ENCODE measurements at places on chromosomes 7 and 10. TPM values are rescaled to one million over a fixed set of nuclear protein-coding genes. Genes with fewer than 3 reads are reported as not detected.
A peak's percentile ranks its signal among the peaks of the same experiment; 100 is the strongest.

The PSMA2 gene
- 102 TPM for total RNA-seq

The SLC18A2 gene
- total RNA-seq = 0.20 TPM

The GIGYF1 gene
- total RNA-seq = 95.1 TPM

The CAMK2B gene
- total RNA-seq = 9.3 TPM

GRCh38 chr7:33485747-33486493 is 356.6 kb downstream of the BBS9 start:
- H3K27me3 ChIP-seq = no peaks in the 10 kb centered on the region
- DNase-seq = no peak
- no peak overlapping the region for H3K4me3 ChIP-seq
- H3K4me1 ChIP-seq = peaks cover 4% of the 10 kb centered on the region

- H3K27me3 ChIP-seq = peaks cover 2% of the 10 kb centered on the region
- no peak overlapping the region for H3K27ac ChIP-seq
- H3K4me1 ChIP-seq = no peaks in the 10 kb centered on the region
- no peaks in the 10 kb centered on the region for H3K36me3 ChIP-seq
- no peak for DNase-seq
- H3K4me3 ChIP-seq = no peak overlapping the region
Measured at GRCh38 chr7:91233212-91233611, 31.0 kb upstream of the FZD1 start.

DNA sequence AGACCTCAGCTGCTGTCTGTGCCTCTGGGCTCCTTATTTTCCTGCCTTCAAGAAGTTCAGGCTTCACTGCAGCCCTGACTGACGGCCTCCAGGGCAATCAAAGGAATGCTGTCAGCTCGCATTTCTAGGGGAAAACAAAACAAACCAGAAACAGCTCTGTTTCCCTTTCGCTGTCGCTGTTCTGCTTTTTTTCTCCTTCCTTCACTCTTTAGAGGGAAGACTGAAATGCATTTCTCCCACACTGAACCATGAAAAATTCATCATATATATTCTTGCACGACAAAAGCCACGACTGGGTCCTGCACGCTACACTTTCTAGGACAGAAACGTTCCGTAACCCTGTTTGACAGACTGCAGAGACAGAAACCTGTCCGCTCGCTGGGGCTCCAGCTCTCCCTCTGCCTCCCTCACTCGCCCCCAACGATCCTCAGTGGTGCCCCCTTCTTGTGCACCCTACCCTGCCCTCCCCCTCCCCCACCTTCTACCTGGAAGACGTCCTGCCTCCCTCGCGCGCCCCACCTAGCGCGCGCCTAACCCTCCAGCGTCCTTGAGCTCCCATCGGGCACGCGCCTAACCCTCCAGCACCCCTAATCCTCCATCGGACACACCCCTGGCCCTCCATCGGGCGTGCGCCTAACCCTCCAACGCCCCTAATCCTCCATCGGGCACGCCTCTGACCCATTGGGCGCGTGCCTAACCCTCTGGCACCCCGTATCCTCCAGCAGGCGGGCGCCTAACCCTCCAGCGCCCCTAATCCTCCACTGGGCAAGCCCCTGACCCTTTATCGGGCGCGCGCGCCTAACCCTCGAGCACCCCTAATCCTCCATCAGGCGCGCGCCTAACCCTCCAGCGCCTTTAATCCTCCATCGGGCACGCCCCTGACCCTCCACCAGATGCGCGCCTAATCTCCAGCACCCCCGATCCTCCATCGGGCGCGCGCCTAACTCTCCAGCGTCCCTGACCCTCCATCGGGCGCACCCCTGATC is 37.1 kb downstream of the SVOPL start:
- H3K4me1 ChIP-seq = peaks cover 58% of the 10 kb centered on the region
- H3K4me3 ChIP-seq = peak overlapping the region; percentile 79
- peaks cover 1% of the 10 kb centered on the region for H3K36me3 ChIP-seq

DNA sequence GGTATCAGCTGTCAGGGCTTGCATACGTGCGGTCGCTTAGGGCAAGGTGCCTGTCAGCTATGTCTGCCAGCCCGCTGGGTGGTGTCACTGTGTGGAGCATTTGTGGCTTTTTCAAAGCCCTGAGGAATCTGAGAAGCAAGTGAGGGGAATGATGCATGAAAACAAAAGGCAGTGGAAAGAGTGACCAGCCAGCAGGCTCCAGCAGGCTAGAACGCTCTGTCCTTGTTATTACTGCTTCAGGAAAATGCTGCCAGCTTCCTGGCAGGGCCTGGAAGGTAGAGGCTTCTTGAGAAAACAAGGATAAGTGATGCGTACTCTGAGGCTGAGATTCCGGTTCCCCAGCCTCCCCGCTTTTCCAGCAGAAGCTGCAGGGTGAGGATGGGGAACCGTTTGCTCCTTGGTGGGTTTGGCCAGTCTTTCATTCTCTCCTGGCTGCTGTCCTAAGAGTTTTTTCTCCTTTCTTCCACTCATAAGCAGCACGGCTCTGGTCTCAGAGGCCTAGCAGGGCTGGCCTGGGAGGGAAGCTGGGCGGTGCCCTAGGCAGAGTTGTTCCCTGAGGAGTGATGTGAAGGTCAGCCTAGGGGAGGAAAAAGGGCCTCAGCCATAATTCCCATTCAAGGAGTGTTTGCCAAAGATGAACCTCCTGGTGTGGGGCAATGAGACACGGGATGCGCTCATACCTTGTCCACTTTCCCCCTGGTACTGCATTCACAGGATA is 42.8 kb upstream of the MKLN1 start:
- no peak for DNase-seq
- no peaks in the 10 kb centered on the region for H3K4me1 ChIP-seq
- no peaks in the 10 kb centered on the region for H3K36me3 ChIP-seq
- H3K4me3 ChIP-seq = no peak overlapping the region
- H3K27ac ChIP-seq = no peak overlapping the region
